ENCODE measurements at places on chromosomes 6 and 20. TPM values are rescaled to one million over a fixed set of nuclear protein-coding genes. Genes with fewer than 3 reads are reported as not detected.

The TSPO2 gene
- total RNA-seq = not detected

The MAS1 gene
- not detected for total RNA-seq

The ZNF831 gene
- total RNA-seq = 0.05 TPM

The STMND1 gene
- total RNA-seq = not detected

The PRICKLE4 gene
- 0.88 TPM for total RNA-seq

The SPTLC3 gene
- total RNA-seq = 9.0 TPM

The SLC35D3 gene
- 0.08 TPM for total RNA-seq

The ZSCAN12 gene
- total RNA-seq = 1.8 TPM

The PLCB1 gene
- 6.0 TPM for total RNA-seq

The MRAP2 gene
- total RNA-seq = 0.16 TPM

The HRH3 gene
- total RNA-seq = not detected

The MICB gene
- total RNA-seq = 1.1 TPM

The COL9A1 gene
- total RNA-seq = 0.08 TPM

The TRIM40 gene
- total RNA-seq = not detected

The AHCY gene
- 66.2 TPM for total RNA-seq

The MOCS1 gene
- total RNA-seq = 28.6 TPM

The GRM1 gene
- 6.7 TPM for total RNA-seq

The QKI gene
- total RNA-seq = 449 TPM

The TOX2 gene
- 0.30 TPM for total RNA-seq

The SLC22A16 gene
- not detected for total RNA-seq

The GMPR gene
- total RNA-seq = 126 TPM

The SLPI gene
- 1.8 TPM for total RNA-seq

The ADIG gene
- not detected for total RNA-seq

The PSORS1C2 gene
- not detected for total RNA-seq

The CRISP3 gene
- total RNA-seq = not detected

The LYRM4 gene
- 28.5 TPM for total RNA-seq

The DPPA5 gene
- not detected for total RNA-seq

The EDN3 gene
- not detected for total RNA-seq

The OTOR gene
- total RNA-seq = not detected

The NUP43 gene
- 29.7 TPM for total RNA-seq

The GPSM3 gene
- total RNA-seq = 5.0 TPM

The MUC21 gene
- not detected for total RNA-seq

The ABHD12 gene
- 23.2 TPM for total RNA-seq

The ARG1 gene
- total RNA-seq = 0.22 TPM

The TTLL9 gene
- 0.05 TPM for total RNA-seq

The PRKN gene
- total RNA-seq = 25.5 TPM

The EYS gene
- 0.08 TPM for total RNA-seq

The F13A1 gene
- 93.1 TPM for total RNA-seq

The CRISP2 gene
- total RNA-seq = not detected

The CLDN20 gene
- not detected for total RNA-seq

The AURKA gene
- 7.8 TPM for total RNA-seq

The CST4 gene
- total RNA-seq = not detected

The SLCO4A1 gene
- 12.7 TPM for total RNA-seq

The COL9A3 gene
- total RNA-seq = 2.1 TPM

The SAMHD1 gene
- total RNA-seq = 37.8 TPM

The PABPC1L gene
- 2.4 TPM for total RNA-seq

The OR2B6 gene
- not detected for total RNA-seq

The FHL5 gene
- 5.3 TPM for total RNA-seq

The SENP6 gene
- total RNA-seq = 54.2 TPM

The PPP1R3G gene
- total RNA-seq = 11.1 TPM

The MMP24 gene
- total RNA-seq = 0.25 TPM

The OR2J3 gene
- total RNA-seq = not detected

The MOG gene
- total RNA-seq = 14.7 TPM

The SLC2A4RG gene
- total RNA-seq = 79.2 TPM
